ENCODE measurements at places on chromosomes 16 and 17.
A peak's percentile ranks its signal among the peaks of the same experiment; 100 is the strongest.

DNA sequence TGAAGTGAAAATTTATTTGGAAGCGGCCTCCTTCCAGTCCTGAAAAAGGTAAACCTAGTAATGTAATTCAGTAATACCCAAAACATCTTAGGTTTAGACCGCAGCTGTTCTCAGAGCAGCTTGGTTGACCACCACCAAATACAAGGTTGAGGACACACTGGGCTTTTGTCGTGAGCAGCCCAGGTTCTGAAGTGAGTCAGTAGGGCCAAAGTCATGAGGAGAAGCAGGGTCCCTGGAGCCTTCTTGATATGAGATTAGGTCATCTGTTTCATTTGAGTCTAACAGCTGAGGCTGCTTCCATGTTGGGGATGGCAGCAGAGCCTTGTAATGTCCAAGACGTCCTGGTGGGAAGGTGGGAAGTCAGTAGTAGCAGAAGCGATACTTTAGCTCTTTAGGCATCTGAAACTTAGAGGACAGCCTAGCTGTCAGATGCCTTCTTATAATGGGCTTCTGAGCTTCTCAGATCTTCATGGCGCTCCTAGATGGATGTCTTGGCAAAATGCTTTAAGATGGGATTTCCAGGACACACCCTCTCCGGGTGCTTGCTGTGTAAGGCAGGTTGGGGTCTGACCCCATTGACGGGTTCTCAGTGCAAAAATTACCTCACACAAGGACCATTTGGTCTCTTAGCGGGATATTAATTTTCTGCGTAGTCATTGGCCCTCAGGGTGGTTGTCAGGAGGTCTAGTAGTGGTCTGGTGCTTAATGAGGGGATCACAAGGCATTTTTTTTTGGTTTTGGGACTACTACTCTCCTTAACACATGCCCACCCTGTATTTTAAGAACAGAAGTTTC, 2.4 kb downstream of the ALKBH5 start:
- no peak for DNase-seq

DNA sequence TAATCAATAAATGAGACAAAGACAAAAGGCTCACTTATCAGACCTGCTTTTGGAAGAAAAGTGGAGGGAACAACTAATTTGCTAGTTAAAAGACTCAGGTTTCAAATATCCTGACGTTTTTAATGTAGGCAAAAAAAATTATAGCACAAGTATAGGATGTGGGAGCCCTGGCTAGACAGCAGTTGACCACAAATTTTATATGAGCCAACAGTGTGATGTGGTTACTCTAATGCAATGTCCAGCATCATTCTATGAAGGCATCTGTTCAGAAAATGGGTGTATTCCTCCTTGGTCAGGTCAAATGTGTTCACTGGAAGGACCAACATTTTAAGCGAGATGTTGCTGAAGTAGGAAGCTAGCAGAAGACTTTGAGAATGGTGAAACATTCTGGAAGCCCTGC, 237.4 kb downstream of the MAP2K6 start:
- DNase-seq: no peak

GRCh38 chr17:29575511-29576213, 7.2 kb downstream of the TP53I13 start:
- DNase-seq: no peak

DNA sequence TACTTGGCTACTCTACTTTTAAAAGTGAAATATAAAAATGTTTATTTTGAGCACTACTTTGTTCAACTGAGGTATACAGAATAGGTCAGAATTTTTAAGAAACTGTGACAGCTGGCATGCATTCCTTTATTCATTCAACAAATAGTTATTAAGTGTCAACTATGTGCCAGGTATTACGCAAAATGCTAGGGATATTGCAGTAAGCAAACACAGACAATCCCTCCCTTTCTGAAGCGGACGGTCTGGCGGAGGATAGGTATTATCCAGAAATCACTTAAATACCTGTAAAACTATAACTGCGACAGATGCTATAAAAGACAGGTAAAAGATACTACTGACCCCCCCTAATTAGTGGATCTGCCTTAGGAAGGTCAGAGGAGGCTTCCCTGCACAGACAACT, 26.1 kb downstream of the METTL16 start:
- DNase-seq: no peak

- DNase-seq: no peak
Measured at GRCh38 chr16:66442502-66443268, 15.6 kb downstream of the BEAN1 start.

- no peak for DNase-seq
Measured at GRCh38 chr16:89742948-89743347, 21.6 kb downstream of the ZNF276 start.

GRCh38 chr17:5203908-5204294, 12.2 kb upstream of the ZNF594 start:
- no peak for DNase-seq

- no peak for DNase-seq
Measured at GRCh38 chr17:36183001-36183971, 6.8 kb upstream of the TBC1D3B start.

DNA sequence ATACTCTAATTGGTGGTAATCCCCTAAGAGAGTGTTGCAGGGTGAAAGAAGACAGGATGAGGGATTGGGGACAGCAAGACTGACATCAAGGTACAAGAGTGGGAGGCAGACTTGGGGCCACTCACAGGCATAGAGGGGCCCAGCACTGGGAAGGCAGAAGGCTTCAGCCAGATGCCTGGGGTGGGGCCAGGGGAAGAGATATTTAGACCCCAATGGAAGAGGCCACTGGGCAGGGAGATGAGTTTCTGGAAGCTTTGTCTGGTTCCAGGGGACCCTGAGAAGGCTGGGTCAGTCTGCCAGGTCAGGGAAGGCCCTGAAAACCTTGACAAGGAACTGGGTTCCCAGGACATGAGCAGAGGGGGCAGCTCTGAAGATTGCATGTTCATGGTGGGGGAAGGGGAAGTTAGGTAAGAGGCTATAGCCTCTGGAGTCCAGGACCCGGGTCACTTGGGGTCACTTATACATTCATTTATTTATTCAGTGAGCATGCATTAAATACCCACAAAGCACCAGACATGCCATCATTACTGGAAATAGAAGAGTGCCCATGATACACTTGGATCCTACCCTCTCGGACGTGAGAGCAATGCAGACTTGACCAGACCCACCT, 92.9 kb downstream of the TMEM132E start:
- DNase-seq: no peak

- DNase-seq: no peak
Measured at GRCh38 chr16:80317599-80318037, 223.2 kb upstream of the DYNLRB2 start.

- no peak for DNase-seq
Measured at GRCh38 chr17:28810437-28810836, 32.2 kb downstream of the FAM222B start.

DNA sequence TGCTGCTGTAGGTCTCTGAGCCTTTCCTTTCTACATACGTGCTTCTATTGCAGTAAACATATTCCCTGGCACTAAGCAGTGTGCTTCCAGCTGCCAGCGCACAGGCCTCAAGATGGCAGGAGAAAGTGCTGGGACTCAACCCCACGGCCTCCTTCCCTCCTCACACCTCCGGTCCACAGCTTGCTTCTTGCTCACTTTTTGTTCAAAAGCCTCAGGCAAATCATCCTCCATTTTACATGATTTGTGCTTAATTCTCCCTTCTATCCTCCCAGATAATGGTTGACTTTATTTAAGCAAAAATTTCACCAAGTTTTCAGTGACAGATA, 5.4 kb downstream of the CDK5R1 start:
- no peak for DNase-seq

- DNase-seq: peak; percentile 95
Measured at GRCh38 chr16:88811769-88812512, at the start of gene APRT. Gene APRT, minus strand, starts transcription at chr16:88811928. Its CDS starts 29 bp downstream, at chr16:88811899.

- DNase-seq: no peak
Measured at GRCh38 chr17:7576432-7576937, 3.0 kb upstream of the CD68 start.

- DNase-seq: no peak
Measured at GRCh38 chr17:81712468-81713003, 452 bp downstream of the SLC25A10 start.

GRCh38 chr16:22098405-22099255, 6.3 kb downstream of the VWA3A start:
- no peak for DNase-seq

- DNase-seq: no peak
Measured at GRCh38 chr16:31008149-31008548, 2.3 kb downstream of the STX1B start.

GRCh38 chr16:88274847-88275246, 107.9 kb upstream of the ZNF469 start:
- DNase-seq: no peak

DNA sequence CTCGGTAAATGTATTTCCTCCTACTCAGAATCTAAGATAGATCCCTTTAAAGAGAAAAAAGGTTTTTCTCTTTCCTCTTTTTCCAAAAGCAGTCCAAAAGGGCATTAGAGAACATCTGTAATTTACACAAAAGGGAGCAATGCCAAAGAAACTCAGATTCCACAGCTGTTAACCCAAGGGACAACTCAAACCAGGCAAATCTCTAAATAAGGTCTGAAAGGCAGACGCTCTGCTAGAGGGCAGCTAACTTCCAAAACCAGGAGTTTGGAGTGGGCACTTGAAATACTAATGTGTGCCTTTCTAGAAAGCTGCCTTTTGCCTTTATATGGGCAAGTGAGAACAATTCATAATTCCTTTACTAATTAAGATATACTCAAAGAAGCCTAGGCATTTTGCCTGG, 435.7 kb downstream of the ZFHX3 start:
- DNase-seq: no peak

DNA sequence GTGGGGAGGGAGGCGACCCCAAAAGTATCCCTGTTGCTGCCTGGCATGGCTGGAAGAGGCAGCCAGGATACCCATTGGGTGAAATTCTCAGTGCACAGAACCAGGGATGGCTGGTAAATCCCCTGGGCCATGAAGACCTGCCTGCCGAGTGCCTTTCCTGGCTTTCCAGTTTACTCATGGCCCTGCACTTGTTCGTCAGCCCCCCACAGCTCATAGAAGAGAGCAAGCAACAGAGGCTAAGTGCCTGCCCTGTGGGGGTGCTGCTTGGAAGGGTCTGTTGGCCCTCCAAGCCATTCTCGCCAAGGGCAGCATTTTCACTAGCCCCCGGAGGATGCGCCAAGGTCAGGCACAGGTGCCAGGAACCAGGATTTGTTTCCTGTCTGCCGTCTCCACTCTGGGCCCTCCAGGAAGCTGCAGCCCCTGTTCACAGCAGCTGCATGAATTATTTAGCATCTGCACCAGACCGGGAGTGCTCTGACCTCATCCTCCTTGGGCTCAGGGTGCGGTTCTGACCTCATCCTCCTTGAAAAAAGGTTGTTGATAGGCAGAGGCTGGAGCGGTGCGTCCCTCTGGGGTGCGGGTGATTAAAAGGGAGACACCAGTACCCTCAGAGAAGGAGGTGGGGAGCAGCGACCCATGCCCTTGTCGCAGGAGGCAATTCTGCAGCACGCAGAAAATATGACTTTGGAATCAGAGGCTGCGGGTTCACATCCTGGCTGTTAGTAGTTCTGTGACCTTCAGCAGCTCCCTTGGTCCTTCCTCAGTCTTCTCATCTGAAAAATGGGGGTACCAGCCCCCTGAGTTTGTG, 14.2 kb upstream of the CD300A start:
- DNase-seq: no peak

DNA sequence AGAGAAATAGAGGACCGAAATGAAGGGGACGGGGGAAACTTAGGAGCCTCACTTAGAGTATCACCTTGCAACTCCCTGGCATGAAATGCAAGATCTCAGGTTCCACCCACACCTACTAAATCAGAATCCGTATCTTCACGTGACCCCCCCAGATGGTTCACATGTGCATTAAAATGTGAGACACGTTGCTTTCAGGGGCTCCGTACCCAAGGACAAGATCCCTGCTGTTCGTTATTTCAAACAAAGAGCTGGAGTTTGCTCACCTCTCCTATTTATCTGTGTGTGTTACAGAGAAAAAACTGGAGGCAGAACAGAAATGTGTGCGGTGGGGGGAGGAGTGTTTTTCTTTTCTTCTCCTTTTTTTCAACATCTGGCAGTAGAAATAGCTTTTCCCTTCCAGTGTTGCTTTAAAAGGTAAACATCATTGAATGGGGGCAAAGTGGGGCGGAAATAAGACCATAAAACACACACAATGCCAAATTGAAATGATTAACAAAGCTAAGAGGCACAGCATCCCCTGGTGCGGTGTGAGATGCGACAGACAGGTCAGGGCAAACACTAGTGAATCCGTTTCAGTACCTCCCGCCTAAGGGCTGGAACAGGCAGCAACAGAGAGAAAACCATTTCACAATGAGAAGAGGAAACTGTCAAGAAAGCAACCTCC, 145.4 kb downstream of the SOX9 start:
- no peak for DNase-seq

- no peak for DNase-seq
Measured at GRCh38 chr17:81713004-81713555, 996 bp downstream of the SLC25A10 start.

GRCh38 chr16:52471650-52472370, 75.1 kb downstream of the TOX3 start:
- no peak for DNase-seq

- no peak for DNase-seq
Measured at GRCh38 chr17:48540213-48540612, 4.7 kb downstream of the HOXB2 start.

GRCh38 chr16:29807426-29808218, 1.3 kb downstream of the MAZ start:
- peak; percentile 77 for DNase-seq

DNA sequence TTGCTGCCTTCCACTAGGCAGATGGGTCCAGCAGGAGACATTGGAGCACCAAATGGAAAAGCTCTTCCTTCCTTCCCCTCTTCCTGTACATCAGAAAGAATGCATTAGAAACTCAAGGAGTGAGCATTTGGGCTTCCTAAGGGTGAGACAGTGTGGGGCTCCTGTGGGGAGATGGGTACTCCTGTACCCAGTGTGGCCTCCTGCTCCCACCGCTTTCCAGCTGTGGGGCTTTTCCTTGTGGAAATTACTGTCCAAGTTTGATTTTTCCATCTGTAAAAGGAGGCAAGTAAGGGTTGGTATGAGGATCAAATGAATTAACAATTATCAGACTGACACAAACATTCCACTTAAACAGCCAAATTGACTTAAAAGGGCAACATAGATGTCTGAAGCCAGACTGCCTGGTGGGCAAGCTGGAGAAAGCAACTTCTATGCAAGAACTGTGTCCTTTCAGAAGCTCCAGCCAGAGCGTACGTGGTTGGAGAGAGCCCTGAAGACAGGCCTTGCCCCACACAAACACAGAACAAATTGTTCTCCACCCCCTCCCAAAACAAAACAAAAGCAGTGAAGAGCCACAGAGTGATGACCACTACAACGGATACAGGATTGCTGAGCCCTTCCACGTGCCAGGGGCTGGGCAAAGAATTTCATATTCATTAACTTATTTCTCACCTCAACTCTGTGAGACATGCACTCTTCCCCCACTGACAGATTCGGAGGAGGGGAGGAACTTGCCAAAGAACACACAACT, 23.1 kb upstream of the ALDH3A1 start:
- DNase-seq: no peak

- DNase-seq: no peak
Measured at GRCh38 chr16:84397090-84397489, 28.8 kb downstream of the ATP2C2 start.

GRCh38 chr16:55513616-55514015, 4.7 kb downstream of the LPCAT2 start:
- DNase-seq: no peak

Data from activated CD8-positive, alpha-beta memory T cell treated with anti-CD3 and anti-CD28 coated beads for 1 hour (primary cell).